ENCODE measurements at places on chromosomes 2 and 18. TPM values are rescaled to one million over a fixed set of nuclear protein-coding genes. Genes with fewer than 3 reads are reported as not detected.

DNA sequence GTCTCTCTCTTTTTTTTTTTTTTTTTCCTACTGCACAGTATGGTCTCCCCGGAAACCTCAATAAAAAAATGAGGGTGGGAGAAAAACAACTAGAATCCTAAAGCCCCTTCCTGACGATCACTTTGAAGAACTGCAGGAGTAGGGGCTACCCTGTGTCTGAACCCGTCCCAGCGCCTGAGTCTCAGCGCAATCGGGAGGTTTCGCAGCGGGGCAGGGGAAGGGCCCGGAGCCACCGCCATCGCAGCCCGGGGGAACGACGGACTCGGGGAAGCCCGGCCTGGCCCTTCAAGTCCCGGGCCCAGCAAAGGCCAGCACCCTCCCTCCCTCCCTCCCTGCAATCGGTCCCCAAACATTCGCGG lies 411 bp downstream of the NARS1 start:
- no peak for DNase-seq

DNA sequence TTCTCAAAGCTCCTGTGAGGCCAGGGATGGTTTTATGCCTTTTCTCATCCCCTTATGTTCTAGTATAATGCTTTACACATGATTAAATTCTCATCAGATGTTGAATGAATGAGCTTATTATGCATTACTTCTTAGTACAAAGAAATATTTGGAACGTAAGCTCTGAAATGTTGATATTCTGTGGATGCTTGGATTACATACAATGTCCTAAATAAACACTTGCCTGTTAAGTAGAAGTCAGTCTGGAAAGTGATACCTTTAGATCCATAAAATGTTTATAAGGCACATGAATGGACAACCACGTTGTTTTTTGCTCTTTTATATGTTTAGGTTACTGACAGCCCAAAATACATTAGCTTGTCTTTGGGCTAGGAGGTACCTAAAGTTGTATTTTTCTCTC lies 248.6 kb downstream of the NEDD4L start:
- no peak for DNase-seq

Gene STAT4
- total RNA-seq: 27.3 TPM

DNA sequence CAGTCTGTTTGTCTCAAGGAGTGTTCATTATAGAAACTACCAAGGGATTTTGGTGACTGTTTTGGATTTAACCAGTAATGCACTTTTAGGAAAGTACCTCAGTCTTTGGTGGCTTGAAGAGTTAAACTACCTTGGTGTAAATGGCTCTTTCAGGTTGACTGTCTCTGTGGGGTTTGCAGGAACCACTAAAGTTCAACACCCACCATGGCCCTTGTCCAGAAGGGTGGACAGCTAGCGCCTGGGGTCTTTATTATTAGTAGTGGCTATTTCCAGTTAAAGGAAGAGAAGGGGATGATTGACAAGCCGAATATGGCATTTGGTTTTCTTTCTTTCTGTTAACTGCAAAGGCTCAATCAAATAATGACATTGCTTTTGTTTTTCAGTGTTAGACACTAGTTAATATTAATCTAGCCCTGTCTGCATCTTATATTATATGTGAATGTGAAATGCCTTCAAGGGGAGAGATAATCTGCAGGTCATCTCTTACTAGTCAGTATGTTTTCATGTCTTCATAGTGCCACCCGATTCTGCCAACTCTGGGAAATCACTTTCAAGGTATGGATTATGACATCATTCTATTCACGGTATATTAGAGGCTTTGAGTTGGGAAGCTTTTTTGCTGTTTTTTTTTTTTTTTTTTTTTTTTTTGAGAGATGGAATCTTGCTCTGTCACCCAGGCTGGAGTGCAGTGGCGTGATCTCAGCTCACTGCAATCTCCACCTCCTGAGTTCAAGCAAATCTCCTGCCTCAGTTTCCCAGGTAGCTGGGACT lies 56.4 kb downstream of the MAP4K4 start:
- no peak for DNase-seq

DNA sequence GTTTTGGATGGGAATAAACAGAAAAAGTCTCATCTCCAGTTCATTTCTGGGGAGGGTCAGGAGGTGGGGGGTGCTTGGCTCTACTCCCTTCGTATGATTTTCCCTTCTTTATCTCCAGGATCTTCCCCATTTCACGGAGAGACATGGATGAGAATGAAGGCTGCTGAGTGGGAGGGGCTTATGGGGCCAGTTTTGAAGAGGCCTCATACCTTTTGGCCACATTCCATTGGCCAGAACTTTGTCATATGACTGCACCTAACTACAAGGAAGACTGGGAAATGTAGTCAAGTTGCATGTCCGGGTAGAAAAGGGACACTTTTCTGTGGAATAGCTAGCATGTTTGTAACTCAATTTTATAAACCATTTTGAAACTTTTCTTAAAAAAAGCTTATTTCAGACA lies 117.6 kb downstream of the NEDD4L start:
- peak; percentile 18 for DNase-seq

Gene RHOB
- total RNA-seq: 471 TPM

Gene POMC
- 9.0 TPM for total RNA-seq

GRCh38 chr2:159515441-159515840 lies 100.9 kb downstream of the BAZ2B start:
- DNase-seq: no peak

- no peak for DNase-seq
Measured at GRCh38 chr2:140701726-140702125, 1429.1 kb downstream of the LRP1B start.

GRCh38 chr2:80007777-80008503 lies 296.6 kb downstream of the LRRTM1 start:
- no peak for DNase-seq

Gene KCNG2
- total RNA-seq: not detected

GRCh38 chr18:75364512-75365253 lies 62.8 kb downstream of the SMIM21 start:
- no peak for DNase-seq

GRCh38 chr2:225226441-225226840 lies 173.1 kb upstream of the NYAP2 start:
- no peak for DNase-seq

- no peak for DNase-seq
Measured at GRCh38 chr18:75915941-75916623, 488.6 kb upstream of the SMIM21 start.

DNA sequence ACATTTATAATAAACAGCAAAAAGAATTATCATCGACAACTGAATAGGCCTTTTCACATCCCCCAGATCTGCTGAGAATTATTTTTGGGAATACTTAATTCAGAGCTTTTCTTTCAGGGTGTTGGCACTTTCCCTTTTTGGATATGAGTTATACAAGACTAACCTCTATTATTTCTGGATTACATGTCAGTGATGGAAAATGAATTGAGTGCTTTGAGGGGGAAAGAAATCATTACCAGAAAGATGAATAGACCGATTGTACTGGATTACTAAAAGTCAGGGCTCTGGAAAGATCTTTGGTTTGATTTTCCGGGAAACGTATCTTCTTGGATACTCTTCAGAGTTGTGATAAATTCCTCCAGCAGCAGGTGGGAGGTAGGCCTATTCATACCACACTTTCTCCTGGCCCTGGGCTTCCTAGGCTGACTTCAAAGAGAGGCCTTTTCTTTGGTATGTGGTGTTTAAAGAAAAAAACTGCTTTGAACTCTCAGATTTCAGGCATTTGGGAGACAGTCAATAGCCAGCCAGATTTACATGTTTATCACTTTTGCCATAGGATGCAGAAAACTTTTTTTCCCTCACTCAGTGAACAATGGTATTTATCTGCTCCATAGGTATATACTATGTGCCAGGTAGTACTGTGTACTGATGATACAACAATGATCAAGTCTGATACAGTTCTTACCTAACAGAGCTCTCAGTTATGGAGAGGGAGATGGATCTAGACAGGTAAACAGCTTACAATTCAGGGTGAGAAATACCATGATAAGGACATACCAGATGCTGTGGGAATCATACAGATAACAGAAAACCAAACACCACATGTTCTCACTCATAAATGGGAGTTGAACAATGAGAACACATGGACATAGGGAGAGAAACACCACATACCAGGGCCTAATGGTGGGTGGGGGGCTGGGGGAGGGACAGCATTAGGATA lies 63.3 kb upstream of the ACTR3 start:
- no peak for DNase-seq

- no peak for DNase-seq
Measured at GRCh38 chr2:127737892-127738291, 36.6 kb downstream of the SFT2D3 start.

- no peak for DNase-seq
Measured at GRCh38 chr2:49702740-49703139, 548.4 kb upstream of the FSHR start.

Gene MAT2A
- total RNA-seq: 101 TPM

Gene TWIST2
- total RNA-seq: 6.2 TPM

Gene IL37
- total RNA-seq: not detected

DNA sequence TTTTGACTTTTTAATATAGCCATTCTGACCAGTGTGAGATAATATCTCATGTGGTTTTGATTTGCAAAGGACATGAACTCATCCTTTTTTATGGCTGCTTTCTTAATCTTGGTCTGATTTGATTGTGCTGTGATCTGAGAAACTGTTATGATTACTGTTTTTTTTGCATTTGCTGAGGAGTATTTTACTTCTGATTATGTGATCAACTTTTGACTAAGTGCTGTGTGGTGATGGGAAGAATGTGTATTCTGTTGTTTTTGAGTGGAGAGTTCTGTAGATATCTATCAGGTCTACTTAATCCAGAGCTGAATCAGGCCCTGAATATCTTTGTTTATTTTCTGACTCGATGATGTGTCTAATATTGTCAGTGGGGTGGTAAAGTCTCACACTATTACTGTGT lies 16.8 kb downstream of the SP140L start:
- no peak for DNase-seq

GRCh38 chr2:168378960-168379669 lies 77.0 kb upstream of the CERS6 start:
- DNase-seq: no peak

Data from right atrium auricular region (tissue), 2 donors.